ENCODE measurements at places on chromosomes 4 and X.

- no peak for DNase-seq
Observed at GRCh38 chr4:73864365-73864764, 4.8 kb upstream of the CXCL1 start.

DNA sequence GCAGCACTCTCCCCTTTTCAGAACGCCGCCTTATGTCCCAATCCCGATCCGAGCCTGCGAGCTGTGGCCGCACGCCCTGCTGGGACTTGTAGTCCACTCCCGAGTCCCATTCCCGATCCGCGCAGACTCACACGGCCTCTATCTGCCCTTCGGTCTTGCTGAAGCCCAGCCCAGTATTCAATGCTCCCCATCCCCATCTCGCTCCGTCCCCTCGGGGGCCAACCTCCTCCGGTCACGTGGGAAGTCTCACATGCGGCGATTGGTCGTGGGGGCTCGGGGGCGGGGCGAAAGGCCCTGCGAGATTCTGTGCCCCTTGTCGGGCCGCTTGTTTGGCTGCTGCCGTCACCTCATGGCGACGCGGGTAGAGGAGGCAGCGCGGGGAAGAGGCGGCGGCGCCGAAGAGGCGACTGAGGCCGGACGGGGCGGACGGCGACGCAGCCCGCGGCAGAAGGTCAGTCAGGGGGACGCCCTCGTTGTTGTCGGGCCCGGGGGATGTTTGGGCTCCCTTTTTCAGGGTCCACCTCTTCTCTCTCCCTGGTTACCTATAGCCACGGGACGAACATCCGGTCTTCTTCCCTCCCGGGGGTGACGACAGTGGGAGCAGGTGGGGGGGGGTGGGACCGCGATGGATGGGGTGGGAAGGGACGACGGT lies at the start of gene TXLNG:
Gene TXLNG, plus strand, starts transcription at position 328 of the 652 bp plus-strand sequence. Its CDS starts 22 bp downstream, at position 350.
- peak; percentile 98 for DNase-seq

GRCh38 chr4:183783991-183784553 lies 121.0 kb upstream of the STOX2 start:
- DNase-seq = no peak

GRCh38 chrX:102708900-102709299 lies 3.3 kb upstream of the GPRASP2 start:
- no peak for DNase-seq

GRCh38 chr4:89307446-89308160 lies at the start of gene GPRIN3:
Gene GPRIN3, minus strand, starts transcription at chr4:89307800. Its CDS starts 57,690 bp downstream, at chr4:89250110.
- DNase-seq = peak; percentile 68

DNA sequence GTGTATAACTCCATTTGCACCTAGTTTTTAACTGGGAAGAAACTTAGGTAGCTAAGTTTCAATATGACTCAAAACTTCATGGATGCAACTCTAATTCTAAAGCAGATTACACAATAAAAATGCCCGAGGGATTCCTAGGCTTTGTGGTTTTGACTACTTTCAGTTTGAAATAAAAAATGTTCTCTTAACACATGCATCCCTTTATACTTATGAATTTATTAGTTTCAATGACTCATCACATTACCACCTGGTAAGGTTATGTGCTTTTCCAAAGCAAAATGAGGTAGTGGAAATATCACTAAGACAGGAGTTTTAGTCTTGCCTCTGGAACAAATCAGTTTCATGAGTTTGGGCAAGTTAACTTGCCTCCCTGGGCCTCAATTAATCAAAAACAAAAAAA lies 125.5 kb downstream of the OPHN1 start:
- DNase-seq = no peak

DNA sequence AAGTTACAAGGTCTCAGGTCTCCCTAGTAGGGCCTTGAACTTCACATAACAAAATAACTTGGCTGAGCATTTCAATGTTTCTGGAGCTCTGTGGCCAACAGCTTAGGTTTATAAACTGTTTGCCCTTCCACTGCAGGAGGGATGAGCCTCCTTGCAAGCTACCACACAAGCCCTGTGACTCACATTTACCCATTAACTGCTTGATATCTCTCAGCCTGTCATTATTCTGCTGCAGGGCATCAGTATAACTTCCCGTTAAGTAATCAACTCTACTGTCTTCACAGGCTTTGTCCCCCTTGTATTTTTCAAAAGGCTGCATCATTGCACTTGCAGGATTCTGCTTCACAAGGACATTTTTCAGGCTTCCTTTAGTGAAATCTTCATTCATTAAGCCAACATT lies 151.7 kb upstream of the CXCL13 start:
- no peak for DNase-seq

DNA sequence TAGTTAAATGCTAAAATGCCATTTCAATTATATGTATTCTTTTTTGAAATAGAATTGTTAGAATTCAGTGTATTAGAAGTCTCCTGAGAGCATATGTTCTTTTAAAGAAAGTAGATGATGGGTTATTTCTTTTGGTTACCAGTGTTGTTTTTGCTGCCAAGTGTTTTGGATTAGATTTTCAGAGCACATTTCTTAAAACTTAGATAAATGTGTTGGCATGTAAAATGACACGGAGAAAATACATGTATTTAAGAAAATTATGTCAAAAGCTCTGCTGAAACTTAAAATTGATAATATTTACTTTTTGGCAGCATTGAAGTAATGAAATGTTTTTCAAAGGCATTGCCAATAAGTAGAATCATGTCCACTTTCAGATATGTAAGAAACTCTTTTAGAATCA lies 379.7 kb downstream of the ADGRL3 start:
- no peak for DNase-seq

GRCh38 chr4:67460574-67460973 lies 84.7 kb downstream of the CENPC start:
- DNase-seq = no peak

DNA sequence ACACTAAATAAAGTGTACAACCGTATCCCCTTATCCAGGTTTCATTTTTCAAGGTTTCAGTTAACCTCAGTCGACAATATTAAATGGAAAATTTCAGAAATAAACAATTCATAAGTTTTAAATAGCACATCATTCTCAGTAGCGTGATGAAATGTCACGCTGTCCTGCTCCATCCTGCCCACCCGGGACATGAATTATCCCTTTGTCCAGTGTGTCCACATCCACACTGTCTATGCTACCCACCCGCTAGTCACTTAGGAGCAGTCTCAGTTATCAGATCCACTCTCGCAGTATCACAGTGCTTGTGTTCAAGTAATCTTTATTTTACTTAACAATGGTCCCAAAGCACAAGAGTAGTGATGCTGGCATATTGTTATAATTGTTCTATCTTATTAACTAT lies 54.7 kb downstream of the FRYL start:
- DNase-seq = no peak

GRCh38 chr4:177220376-177220775 lies 89.3 kb upstream of the NEIL3 start:
- no peak for DNase-seq

DNA sequence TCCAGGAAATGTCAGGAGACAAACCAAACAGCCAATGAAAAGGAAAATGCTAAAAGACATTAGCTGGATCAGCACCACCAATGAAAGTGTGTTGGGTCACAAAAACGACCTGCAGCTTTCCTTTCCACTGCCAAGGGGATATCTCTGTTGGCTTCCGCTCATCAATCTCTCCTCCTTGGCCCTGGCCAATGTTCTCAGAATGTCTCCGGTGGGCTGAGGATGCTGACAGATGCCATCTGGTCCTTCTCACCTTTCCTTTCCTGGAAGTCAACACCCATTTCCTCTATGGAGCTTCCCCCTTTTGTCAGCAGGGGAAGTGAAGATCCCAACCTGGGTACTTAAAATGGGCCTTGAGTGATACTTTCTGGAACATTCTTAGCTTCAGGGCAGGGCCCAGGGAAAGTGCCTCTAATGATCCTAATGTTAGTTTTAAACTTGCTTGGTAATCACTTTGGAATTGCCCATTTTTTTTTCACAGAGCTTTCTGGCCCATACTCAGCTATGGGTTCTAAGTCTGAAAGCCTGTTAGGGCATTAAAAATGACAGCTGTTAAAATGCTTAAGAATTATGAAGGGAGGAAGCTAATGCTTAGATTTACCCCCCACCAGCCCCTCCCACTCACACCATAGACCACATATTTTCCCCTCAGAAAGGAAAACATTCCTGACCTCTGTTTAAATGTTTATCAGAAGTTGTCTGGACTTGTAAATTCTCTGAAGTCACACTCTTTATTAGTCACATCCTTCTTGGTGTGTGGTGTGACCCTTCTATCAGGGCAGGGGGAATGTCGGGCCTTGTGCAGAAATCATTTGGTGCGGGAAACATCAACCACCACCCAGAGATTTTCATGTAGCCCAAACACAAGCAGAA lies 29.2 kb downstream of the IGFBP7 start:
- no peak for DNase-seq

GRCh38 chrX:29470030-29470429 lies 745.3 kb upstream of the MAGEB2 start:
- no peak for DNase-seq

GRCh38 chrX:130119312-130119898 lies 9.1 kb upstream of the ELF4 start:
- DNase-seq = no peak

DNA sequence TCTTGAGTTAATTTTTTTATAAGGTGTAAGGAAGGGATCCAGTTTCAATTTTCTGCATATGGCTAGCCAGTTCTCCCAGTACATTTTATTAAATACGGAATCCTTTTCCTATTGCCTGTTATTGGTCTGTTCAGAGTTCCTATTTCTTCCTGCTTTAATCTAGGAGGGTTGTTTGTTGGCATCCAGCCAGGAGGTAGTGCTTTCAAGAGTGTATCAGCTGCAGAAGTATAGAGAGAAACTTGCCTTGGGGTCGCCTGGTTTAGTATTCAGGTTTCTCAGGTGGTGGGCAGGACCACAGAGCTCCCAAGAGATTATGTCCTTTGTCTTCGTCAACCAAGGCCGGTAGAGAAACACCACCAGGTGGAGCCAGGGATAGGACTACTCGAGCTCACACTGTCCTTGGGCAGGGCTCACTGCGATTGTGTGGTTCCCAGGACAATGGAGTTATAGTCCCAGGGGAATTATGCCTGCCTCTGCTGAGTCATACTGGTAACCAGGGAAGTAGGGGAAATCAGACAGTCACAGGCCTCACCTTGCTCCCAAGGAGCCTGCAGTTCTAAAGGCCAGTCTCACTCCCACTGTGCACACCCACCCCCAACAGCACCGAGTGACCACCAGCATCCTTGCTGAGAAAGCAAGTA lies 168.1 kb downstream of the VSIG4 start:
- no peak for DNase-seq

GRCh38 chr4:95197353-95197752 lies 351.4 kb downstream of the UNC5C start:
- no peak for DNase-seq

GRCh38 chrX:101799387-101799786 lies 132.4 kb downstream of the ZMAT1 start:
- peak; percentile 79 for DNase-seq

DNA sequence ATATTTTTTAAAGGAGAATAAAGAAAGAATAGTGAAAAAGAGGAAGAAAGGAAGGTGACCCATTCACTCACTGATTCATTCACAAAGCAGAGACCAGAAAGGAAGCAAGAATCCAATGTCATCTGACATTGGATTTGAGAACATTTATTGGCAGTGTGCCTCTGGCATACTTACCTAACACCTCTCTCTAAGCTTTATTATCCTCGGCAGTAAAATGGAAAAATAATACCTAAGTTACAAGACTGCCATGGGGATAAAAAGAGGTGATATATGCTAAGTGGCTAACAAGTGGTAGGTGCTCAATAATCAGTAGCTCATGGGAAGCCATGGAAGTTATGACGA lies 41.6 kb upstream of the PPARGC1A start:
- DNase-seq = no peak

DNA sequence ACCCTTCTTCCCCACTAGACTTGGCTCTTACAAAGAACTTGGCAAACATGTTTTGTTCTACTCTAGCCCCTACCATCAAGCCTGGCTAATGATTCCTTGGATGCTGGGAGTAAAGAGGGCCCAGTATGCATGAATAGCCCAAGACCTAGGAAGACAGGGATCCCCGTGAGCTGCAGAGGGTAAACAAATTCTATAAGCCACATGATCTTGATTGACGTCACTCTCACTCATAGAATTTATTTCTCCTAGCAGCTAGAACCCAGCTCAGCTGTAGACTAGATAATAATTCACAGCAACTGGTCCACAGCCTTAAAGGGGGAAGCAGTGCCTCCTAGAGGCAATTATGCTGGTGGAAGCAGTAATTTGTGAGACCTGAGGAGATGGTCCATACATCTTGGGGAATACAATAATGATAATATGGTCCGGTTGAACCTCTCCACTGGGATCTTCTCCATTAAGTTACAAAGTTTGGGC lies 16.1 kb upstream of the USO1 start:
- peak; percentile 49 for DNase-seq

DNA sequence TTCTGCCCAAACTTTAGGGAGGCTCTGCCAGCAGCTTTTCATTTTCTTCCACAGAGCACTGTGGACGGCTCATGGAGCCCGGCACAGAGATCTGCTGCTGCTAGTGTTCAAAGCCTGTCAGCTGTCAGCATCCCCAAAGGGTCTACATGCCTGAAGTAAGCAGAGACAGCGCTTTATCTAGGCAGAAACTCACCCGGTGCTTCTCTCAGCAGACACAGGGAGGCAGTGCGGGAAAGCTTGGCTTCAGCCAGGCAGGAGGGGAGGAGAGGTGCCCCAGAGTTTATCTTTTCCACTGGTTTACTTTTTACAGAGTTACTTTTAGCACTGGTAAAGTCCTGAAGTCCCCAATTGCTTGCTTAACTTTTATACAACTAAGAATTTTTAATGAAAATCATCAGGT lies 339.3 kb downstream of the NKX6-1 start:
- DNase-seq = no peak

- no peak for DNase-seq
Observed at GRCh38 chr4:7637139-7637538, 202.4 kb upstream of the PSAPL1 start.

GRCh38 chr4:105840426-105841174 lies 54.7 kb upstream of the NPNT start:
- no peak for DNase-seq

- DNase-seq = no peak
Observed at GRCh38 chrX:66200855-66201795, 37.1 kb downstream of the HEPH start.

DNA sequence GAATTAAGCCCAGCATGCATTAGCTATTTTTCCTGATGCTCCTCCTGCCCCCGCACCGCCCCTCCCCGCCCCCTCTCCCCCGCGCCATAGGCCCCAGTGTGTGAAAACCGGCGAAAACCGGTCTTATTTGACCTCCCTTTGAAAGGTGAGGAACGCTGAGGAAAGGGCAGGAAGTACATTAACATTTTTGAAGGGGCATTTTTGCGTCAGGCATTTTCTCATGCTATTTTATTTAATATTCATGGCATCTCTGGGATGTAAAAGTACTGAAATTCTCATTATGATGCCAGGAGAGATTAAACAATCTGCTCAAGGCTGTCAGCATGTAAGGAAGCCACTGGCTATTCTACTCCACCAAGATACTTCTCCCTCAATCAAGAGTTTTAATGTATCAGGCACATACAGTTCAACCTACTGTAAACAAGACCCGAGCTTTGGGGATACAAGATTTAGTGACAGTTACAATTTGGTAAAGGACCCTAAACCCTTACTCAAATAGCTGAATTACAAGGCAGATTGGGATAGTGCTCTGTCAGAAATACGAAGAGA lies 1.2 kb upstream of the NMU start:
- no peak for DNase-seq

DNA sequence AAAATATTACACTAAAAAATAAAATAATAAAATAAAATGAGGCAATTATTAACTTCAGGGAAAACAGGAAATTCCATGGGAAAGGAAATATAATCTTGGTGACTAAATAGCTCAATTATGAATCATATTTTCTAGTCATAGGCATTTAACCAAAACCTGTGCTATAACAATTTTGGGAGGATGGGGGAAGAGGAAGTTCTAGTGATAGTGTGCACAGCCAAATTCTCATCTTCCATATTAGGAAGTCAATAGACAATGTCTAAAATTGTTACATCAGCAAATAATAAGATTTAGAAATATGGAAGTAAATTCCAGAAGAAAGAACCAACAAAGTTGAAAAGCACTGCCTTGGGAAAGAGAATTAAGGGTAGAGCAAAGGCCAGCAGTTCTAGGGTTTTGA lies 2.8 kb downstream of the AWAT2 start:
- DNase-seq = no peak
